Endothelial cell (in vitro differentiated cells): ENCODE measurements at places on chromosomes 1 and 21. TPM values are rescaled to one million over a fixed set of nuclear protein-coding genes. Genes with fewer than 3 reads are reported as not detected.

- no peak overlapping the region for H3K4me3 ChIP-seq
- H3K4me1 ChIP-seq = no peaks in the 10 kb centered on the region
- no peak overlapping the region for H3K27ac ChIP-seq
- no peak for DNase-seq
- H3K27me3 ChIP-seq = peaks cover 9% of the 10 kb centered on the region
Measured at GRCh38 chr1:226549094-226549936, 751 bp downstream of the STUM start.

- H3K4me3 ChIP-seq = no peak overlapping the region
- peaks cover 10% of the 10 kb centered on the region for H3K36me3 ChIP-seq
- H3K4me1 ChIP-seq = no peaks in the 10 kb centered on the region
- peaks cover 13% of the 10 kb centered on the region for H3K27me3 ChIP-seq
- DNase-seq = no peak
- no peak overlapping the region for H3K27ac ChIP-seq
Measured at GRCh38 chr21:44534688-44535087, 5.3 kb downstream of the KRTAP10-1 start.

DNA sequence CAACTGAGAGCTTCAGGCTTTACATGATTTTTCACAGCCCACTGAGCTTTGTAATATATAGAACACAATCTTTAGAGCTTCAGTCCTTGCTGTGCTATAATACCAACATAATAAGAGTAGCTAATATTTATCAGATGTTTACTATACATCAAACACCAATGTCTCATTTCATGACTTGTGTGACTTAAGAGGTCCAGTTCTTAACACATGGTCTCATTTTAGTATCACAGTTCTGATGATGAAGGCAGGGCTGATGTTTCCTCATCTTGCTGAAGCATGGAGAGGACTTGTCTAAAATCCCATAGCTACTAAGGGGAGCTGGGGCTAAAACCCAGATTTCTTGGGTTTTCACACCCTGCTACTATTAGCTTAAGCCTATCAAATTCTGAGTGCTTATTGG is 5.5 kb downstream of the MTR start:
- H3K4me1 ChIP-seq = peaks cover 7% of the 10 kb centered on the region
- no peak for DNase-seq
- H3K27me3 ChIP-seq = peaks cover 2% of the 10 kb centered on the region
- no peak overlapping the region for H3K4me3 ChIP-seq
- H3K27ac ChIP-seq = no peak overlapping the region

- no peak overlapping the region for H3K27ac ChIP-seq
- DNase-seq = no peak
- no peak overlapping the region for H3K4me3 ChIP-seq
- H3K27me3 ChIP-seq = no peaks in the 10 kb centered on the region
- H3K4me1 ChIP-seq = no peaks in the 10 kb centered on the region
Measured at GRCh38 chr1:61095470-61095812, 13.1 kb downstream of the NFIA start.

DNA sequence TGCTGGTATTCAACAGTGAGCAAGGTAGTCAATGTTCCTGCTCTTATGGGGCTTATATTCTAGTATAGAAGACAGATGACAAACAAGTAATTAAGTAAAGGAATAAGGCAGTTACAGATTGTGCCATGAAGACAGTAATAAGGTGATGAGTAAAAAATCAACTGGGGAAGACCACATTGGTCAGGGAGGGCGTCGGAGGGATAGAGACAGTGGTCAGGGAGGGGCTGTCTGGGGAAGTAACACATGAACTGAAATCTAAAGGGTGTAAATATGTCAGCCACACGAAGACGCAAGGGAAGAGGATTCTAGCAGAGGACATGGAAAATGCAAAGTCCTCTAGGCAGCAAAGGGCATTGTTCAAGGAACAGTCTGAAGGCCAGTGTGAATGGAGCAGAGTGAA is 10.1 kb downstream of the IL12RB2 start:
- no peaks in the 10 kb centered on the region for H3K27me3 ChIP-seq
- H3K4me1 ChIP-seq = peaks cover 2% of the 10 kb centered on the region
- no peak for DNase-seq
- no peaks in the 10 kb centered on the region for H3K36me3 ChIP-seq

- H3K27ac ChIP-seq = no peak overlapping the region
- no peak for DNase-seq
- H3K27me3 ChIP-seq = peaks cover 1% of the 10 kb centered on the region
- no peaks in the 10 kb centered on the region for H3K4me1 ChIP-seq
- no peaks in the 10 kb centered on the region for H3K36me3 ChIP-seq
Measured at GRCh38 chr1:31812158-31812829, 3.5 kb downstream of the SPOCD1 start.

GRCh38 chr1:156721131-156721530 is 7.1 kb upstream of the METTL25B start:
- peaks cover 4% of the 10 kb centered on the region for H3K4me1 ChIP-seq
- no peak for DNase-seq
- H3K4me3 ChIP-seq = no peak overlapping the region
- peaks cover 7% of the 10 kb centered on the region for H3K27me3 ChIP-seq

GRCh38 chr1:111720977-111721786 is 18.0 kb downstream of the INKA2 start:
- peaks cover 22% of the 10 kb centered on the region for H3K36me3 ChIP-seq
- H3K4me3 ChIP-seq = peak overlapping the region; percentile 43

RAB3B gene
- 15.1 TPM for total RNA-seq

ZNF683 gene
- total RNA-seq = not detected

ADCY10 gene
- total RNA-seq = 0.31 TPM
